ENCODE measurements at places on chromosomes 5 and 9.

DNA sequence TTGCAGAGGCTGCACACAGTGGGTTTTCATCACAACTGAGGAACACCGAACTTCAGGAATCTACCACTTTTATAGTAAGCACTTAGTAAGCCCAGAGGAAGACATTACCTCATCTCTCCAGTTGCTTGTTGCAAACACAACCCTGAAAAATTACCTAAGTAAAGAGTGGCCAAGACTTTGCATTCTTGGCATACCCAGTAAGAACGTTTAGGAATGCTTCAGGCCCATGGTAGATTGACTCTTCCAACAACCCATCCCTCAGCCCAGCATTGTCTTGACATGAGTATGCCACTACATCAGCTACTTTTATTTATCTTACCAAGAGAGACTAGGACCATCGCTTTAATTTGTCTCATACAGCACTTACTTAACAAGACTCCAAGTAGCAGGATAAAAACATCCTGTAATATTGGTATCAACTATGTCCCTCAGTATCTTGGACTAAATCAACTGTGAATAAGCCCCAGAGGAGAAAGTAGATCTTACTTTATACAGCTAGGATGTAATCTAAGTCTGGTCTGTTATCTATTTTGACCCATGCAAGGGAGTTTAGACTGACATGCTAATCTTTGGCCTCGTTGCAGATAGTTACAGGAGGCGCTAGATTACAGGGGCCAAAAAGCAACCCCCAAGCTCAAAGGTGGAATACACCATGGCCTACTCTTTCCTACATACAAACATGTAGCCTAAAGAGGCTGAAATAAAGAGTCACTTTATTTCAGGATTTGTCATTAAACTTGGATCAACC, 114.9 kb downstream of the INVS start:
- DNase-seq, result no peak

- no peak for DNase-seq
Observed at GRCh38 chr5:173926359-173926758, 38.2 kb downstream of the CPEB4 start.

- no peak for DNase-seq
Observed at GRCh38 chr9:2198956-2199635, 183.9 kb downstream of the SMARCA2 start.

GRCh38 chr5:92444888-92445287, 1061.8 kb upstream of the ARRDC3 start:
- no peak for DNase-seq

DNA sequence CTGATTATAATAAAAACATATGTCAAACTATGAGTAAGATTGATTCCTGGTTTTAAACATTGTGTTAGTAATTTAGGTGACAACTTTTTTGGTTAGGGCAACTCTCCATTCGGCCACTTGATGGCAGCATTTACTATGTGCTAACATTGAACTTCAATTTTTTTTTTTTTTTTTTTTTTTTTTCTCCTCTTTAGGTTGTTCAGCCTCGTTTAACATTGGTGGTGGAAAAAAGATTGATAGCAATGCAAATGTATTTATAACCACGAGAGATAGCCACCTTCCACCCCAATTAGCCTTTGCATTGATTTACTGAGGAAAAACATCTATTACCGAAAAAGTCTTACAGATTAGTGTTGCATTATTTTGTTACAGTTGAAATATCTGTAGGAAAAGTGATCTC, 159.1 kb downstream of the CSNK1G3 start:
- DNase-seq, result peak; percentile 32

DNA sequence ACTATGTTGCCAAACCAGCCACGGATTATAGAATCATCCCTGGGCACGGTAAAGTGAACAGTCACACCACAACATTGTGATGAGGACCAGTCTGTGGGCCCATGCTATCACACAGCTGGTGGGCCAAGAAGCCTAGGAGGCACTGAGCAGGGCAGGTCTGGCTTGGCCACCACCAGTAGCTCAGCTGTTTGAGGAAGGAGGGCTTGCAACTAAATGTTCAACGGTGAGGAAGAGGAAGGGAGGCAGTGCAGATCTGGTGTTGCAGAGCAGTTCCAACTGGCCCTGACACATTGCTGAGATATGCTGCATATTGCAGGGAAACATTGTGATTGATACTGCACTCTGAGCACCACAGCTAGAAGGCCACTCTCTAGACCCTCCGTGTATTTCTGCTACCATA, 77.9 kb upstream of the ATG10 start:
- DNase-seq, result no peak

DNA sequence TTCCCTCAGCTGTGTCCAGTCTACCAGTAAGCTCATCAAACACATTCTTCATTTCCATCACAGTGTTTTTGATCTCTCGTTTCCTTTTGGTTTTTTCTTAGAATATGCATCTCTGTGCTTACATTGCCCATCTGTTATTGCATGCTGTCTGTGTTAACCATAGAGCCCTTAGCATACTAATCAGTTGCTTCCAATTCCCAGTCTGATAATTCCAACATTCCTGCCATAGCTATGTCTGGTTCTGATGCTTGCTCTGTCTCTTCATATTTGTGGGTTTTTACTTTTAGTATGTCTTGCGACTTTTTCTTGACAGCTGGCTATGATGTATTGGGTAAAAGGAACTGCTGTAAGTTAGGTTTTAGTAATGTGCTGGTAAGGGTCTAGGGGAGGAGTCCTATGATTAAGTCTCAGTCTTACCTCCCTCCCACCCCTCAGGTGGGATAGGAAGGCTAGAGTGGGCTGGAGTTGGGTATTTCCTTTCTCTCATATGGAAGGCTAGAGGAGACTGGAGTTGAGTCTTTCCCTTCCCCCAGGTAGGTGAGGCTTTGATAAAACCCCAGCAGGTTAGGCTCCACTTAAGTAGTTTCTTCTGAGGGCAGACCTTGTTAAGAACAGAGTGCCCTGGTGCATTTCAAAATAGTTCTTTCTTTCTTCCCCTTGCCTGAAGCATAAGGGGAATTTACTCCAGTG, 99.1 kb upstream of the RASGRF2 start:
- no peak for DNase-seq

DNA sequence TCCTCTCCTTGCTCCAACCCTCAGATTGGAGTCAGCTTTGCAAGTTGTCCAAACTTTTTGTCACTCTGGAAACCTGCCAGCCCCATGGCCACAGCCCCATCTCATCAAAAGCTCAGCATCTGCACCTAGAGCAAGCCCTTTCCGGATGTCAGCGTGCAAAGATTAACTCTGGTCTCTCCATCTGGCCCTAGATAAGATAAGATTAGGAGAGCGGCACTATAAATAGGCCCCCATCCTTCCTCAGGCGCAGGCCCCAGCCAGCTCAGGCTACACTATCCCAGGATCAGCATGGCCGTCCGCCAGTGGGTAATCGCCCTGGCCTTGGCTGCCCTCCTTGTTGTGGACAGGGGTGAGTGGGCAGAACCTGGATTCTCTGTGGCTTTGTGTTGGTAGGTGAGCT, at the start of gene SPINK4:
SPINK4 (plus strand) TSS at position 247 of the 400 bp plus-strand sequence; CDS start at position 289, 42 bp downstream.
- no peak for DNase-seq

GRCh38 chr9:6086006-6086655, 70.7 kb upstream of the RANBP6 start:
- DNase-seq, result no peak

DNA sequence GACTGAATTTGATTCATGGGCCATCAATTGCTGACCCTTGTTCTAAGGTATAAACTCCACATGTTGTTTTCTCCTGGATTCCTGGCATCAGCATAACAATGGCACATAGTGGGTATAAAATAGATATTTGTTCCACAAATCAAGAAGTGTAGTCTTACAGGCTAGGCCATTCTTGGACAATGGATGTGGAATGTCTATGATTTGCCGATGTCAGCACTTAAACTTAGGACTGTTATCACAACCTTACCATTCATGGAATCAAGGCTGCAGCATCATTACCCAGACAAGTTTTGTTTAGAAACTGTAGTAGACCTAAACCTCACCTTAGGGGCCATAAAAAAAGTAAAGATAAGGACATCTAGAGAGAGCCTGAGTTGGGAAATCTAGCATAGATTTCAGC, 680.0 kb downstream of the BRINP1 start:
- no peak for DNase-seq

DNA sequence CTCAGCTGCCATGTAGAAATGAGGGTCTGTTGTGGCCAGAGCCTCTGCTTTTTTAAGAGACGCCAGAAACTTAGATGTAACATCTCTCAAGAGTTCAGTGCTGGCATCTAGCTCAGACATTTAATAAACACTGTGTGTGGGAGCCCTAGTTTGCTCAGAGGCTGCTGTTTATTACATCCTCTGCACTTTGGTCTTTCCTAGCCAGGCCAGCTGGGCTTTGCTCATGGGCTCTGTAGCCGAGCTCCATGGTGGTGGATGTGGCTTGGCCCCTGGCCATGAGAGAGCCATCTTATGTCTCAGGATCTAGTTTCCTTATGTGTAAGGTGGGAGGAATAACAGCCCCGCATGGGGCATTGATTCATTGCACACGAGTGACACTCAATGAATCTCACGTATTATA, 30.0 kb downstream of the ARHGEF37 start:
- no peak for DNase-seq

DNA sequence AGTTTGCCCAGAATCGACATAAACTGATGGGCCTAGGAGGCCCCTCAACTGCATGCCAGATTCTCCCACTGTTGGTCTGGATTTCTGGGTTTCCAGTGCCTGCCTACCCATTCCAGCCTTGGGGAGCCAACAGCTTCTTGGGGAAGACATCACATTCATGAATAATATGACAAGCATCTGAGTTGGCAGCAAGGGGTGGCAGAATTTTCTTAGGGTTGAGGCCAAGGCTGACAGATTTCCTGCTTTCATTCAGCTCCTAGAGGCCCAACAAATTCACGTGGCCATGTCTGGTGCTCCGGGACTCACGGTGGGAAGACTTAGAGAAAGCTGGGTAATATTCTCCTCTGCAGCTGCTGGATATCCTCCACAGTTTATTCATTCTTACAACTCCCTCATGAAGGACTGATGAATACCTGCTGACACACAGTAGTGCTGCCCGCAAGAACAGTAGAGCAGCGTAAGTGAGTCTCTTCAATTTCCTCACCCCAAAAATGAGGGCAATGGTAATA, 305.0 kb upstream of the TNC start:
- DNase-seq, result no peak

GRCh38 chr9:28774433-28775235, 1201.4 kb upstream of the C9orf72 start:
- DNase-seq, result no peak

DNA sequence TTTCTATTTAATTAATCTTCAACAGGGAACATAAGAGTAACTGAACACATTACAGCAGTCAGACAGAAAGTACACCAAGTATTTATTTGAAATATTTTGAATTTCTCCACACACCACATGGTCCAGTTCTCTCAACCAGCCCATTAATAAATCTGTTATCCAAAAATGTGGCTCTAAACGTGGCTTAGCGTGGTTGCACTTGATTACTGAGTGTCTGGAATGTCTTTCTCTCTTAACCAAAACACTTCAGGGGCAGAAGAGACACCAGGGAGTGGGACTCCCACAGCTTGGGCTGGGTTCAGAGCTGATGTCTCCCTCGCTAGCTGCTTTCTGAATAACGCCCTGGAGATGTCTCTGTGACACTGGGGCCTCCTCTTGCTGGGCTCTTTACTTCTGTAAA, 52.6 kb upstream of the FANCC start:
- no peak for DNase-seq

DNA sequence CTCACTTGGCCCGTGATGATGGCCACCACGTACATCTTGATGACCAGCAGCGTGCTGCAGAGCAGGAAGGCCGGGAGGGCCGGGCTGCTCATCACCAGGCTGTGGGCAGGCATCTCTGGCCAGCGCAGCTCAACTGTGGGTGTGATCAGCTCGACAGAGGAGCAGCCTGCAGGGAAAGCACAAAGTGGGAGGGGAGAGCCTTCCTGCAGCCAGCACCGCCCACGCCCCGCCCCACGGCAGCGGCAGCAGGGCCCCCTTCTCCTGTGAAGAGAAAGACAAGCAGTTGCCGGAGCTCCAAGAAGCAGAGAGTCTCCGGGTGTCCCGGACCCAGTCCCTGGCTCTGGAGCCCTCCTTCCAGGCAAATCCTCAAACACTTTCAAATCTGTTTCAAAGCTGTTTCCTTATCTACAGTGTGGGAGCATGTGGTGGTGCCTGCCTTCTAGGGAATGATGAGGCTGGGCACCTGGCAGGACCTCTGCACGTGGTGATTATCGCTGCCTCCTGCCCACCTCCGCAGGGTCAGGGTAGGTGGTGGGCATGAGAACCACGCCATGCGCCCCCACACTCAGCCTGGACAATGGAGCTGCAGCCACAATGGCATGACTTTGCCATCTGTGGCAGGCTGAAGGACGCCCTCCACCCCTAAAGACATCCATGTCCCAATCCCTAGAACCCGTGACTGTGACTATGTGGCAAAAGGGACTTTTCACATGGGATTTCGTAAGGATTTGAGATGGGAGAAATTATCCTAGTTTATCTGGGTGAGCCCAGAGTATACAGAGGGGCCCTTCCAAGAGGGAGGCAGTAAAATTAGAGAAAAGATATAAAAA, at the start of gene PTGES:
PTGES (minus strand) TSS at position 143 of the 830 bp plus-strand sequence; CDS start at position 113, 30 bp downstream.
- peak; percentile 62 for DNase-seq

DNA sequence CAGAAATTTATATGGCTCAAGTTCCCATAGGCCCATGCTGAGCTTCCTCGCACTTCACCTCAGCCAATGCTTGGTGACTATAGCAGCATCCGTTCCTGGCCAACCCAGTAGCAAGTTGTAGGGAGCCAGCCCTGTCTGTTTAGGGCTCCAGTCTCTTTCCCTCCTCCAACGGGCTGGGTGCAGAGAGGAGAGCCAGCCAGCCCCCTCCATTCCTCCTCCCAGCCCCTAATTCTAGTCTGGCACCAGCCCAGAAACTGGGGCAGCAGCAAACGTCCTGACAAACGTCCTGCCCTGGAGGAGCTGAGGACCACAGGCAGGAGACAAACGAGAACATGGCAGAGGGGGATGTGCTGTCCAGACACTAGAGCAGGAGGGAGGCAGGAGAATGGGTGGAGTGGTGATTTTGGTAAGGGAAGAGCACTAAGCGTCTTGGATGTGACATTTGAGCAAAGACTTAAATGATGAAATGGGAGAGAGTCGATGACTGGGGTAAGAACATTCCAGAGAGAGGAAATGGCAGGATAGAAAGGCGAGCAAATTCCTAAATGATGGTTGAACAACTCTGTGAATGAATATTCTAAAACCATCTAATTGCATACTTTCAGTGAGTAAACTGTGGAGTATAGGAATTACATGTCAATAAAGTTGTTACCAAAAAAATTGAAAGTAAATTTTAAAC, 222.5 kb upstream of the DAPK1 start:
- no peak for DNase-seq
